ENCODE measurements at places on chromosomes 5 and 9.

- DNase-seq, result no peak
These were observed 584.7 kb downstream of the EBF1 start for GRCh38 chr5:158514986-158515359.

DNA sequence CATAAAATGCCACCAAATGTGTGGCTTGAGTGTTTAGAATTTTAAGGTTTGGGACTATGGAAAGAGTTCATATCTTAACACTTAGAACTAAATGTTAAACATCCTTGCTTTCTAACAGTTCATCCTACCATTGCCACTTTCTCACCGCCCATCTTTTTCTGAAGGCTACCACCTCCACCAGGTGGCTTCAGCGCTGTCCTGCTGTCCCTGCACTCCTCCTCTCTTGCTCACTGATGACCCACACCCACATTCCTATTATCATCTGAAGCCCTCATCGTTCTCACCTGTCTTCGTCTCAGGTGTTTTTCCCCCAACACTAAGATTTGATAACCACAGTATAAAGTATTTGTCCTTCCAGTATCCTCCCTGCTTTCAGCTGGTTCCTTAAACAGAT, 7.4 kb downstream of the MEGF10 start:
- no peak for DNase-seq

DNA sequence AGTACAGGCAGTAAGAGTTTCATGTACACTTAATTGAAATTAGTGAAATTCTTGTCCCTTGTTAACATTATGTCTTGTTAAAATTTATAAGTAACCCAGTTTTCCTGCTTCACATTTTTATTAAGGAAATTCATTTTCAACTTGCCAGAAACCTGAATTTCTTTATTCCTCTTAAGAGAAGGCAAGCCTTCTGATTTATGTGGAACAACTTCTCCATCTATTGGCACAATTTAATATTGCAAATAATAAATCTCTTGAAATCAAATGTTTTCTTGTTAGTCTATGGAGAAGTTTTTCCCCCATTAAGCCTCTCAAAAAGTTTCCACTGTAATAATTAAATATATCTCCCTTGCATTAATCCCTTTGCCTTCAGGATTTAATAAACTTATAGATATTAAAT, 33.8 kb upstream of the ACO1 start:
- no peak for DNase-seq

GRCh38 chr5:73322437-73323076, 126.0 kb downstream of the FOXD1 start:
- DNase-seq, result no peak

GRCh38 chr5:175162036-175162435, 281.9 kb downstream of the DRD1 start:
- DNase-seq, result no peak

DNA sequence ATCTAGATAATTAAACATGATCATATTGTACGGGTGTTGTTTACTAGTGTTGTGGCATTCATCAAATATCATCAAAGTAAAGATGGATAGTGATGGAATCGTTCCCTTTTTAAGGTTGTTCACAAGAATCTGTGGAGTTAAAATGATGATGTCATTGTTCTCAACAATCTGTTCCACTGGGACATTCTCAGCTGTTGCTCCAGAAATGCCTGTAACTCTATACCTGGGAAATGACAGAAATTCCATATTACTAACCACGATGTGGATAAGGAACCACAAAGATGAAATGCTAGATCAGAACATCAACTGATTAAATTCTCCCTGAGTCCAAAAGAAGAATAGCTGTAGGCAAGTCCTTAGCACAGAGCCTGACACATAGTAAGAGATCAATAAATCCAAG, 38.0 kb downstream of the RIGI start:
- DNase-seq, result no peak

DNA sequence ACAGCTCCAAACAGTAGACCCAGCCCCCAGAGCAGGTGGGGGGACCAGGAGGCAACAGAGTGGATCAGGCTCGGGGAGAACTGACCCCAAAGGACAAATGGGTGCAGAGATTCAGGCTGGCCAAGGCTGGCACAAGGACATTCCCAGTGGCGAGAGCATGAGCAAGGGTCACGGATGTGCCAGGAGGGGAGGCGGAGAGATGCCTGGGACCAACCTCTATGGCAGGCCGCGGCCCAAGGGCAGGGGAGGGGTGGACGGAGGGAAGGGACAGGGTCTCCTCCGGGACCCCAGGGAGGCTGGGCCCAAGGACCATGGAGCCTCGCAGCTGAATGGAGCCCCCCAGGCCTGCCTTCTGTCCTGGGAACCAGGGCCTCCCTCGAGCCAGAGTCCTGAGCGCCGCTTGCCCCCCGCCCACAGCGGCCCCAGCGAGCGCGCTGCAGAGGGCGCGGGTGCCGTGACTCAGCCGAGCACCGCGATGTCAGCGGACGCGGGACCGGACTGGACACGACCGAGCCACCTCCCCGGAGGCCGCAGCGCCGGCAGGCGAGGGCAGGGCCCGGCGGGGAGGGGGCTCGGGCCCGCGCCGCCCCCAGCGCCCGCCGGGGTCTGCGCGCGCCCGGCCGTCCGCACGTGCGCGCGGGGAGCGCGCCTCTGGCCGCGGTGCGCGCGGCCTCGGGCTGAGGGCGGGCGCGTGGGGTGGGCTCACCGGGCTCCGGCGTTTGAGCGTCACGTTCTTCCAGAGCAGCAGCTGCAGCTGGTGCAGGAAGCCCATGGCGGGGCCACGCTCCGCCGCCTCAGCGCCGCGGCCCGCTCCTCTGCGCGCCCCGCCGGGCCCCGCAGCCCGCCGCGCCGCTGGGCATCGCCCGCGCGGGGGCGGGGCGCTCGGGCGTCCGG, at the start of gene ABCA2:
Gene ABCA2, minus strand, starts transcription at position 869 of the 894 bp plus-strand sequence. Its CDS starts 97 bp downstream, at position 772.
- peak; percentile 55 for DNase-seq

DNA sequence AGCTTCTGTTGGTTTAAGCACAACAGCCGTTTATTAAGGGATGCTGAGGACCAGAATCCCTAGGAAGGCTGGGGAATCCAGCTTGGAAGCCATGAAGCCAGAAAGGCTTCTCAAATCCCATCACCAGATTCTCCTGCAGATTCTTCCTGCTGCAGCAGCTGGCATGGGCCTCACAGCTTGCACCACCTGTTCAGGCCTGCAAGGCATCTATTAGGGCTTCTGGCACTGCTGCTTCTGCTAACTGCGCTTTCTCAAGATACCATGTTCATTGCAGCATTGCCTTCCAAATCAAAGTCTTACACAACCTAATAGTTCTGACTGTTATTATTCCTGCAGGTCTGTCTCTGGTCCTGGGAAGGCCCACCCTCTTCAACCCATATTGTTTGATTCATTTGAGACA, 51.2 kb upstream of the ZNF366 start:
- DNase-seq, result no peak

DNA sequence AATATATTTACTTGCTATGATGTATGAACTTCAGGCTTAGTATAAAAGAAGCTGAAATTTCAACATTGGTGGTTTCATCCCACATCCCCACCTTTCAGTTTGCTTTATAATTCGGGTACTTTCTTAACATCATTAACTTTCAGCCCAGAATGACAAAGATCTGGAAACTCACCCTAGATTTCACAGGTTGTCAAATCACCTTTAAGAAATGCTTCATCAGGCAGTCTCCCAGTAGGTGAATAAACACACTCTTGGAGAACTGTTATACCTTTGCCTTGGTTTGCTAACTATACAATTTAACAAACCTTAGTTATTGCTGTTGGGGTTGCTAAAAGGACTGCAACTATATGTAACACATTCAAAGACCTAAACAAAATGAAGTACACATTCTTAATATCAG, 54.4 kb downstream of the MLANA start:
- DNase-seq, result no peak

Data from effector memory CD4-positive, alpha-beta T cell (primary cell).